RPMI8226 (cell line): ENCODE measurements at places on chromosomes 1 and 21.

GRCh38 chr1:207362962-207363860 lies 41.7 kb downstream of the CD55 start:
- no peak for DNase-seq

GRCh38 chr1:245211761-245212160 lies 57.0 kb downstream of the KIF26B start:
- DNase-seq, result no peak

DNA sequence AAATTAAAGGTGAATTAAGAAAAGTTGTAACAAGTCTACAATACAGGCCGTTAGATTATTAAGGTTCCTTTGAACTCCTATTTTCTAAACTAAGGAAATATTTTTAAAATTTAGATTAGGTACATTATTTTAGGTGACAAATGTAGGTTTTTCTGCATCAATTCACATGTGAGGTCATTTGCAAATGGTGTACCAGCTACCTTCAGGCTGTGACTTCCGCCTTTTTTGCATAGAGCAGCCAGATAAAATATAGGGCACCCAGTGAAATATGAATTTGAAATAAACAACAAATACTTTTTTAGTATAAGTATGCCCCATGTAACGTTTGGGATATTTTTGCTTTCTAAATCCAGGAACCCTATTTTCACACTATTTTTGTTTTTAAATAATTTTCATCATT lies 544.0 kb downstream of the LMO4 start:
- no peak for DNase-seq

DNA sequence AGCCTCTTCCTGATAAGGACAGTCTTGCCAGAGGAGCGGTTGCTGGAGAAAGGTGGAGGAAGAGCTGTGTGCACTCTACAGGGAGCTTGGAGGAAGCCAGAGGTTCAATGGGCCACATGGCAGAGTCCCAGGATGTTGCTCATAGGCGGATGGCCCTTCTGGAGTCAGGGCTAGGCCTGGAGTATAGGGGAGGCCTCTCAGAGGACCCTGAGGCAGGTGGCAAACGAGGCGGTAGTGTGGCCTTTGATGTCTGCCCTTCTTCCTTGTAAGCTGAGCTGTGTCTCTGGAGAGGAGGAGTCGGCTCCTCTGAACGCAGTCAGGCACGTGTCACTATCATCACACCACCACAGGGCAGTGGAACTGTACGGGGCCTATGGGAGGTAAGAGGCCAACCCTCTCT lies 8.6 kb downstream of the PKP1 start:
- no peak for DNase-seq

DNA sequence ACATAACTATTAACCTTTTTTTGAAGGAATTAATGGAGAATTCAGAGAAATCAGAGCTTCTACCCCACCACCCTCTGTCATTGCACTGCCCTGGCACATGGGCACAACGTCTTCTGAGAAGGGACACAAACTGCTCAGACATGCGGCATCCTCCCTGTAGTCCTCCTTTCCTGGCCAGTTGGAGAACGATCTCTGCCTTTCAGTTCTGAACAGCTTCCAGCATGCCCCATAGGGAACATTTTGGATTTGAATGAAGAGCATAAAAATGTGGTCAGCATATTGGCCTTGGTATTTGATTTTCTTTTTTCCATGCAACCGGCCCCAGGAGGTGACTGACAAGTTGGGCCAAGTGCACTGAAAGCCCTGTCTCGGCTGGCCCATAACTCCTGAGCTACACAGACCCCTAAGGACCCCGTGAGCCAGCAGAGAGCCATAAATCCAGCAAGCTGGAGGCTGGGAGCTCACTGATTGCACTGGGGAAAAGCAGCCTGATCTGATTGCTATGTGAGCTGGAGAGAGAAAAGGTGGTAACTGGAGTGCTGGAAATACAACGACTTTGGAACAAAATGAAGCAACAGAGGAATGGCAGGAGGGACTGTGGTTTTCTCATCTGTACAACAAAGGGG lies 10.9 kb upstream of the BLACAT1 start:
- DNase-seq, result no peak

DNA sequence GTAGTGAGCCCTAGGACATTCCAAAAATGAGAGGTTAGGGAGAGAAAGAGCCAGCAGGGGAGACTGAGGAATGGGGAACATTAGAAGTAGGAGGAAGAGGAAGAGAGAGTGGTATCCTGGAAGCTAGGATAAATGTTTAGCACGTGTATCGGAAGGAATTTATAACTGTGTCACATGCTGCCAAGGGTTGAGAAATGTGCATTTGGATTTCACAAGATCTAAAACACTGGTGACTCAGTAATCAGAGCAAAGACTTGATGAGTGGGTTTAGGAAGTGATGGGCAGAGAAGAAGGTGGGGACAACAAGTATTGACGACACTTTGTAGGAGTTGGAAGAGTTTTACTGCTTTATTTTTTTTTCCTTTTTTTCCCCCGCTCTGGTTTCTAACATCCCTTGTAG lies 193.9 kb downstream of the FMN2 start:
- DNase-seq, result no peak

DNA sequence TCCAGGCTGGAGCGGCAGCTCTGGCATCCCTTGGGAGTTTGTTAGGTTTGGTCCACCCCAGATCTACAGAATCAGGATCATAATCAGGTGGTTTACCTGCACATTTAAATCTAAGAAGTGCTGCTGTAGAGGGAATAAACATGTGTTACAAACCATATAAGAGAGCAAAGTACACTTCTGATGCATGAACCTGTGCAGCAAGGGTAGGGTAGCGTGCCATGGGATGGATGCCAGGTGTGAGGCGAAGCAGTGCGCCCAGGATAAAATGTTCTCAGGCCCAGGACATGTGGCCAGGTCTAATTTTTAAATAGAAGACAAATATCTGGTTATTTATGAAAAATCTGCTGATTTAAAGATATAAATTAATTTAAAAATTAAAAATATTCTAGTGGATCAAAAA lies 308.8 kb upstream of the USP24 start:
- DNase-seq, result no peak

- no peak for DNase-seq
Observed at GRCh38 chr1:210499956-210500355, 171.3 kb downstream of the HHAT start.

DNA sequence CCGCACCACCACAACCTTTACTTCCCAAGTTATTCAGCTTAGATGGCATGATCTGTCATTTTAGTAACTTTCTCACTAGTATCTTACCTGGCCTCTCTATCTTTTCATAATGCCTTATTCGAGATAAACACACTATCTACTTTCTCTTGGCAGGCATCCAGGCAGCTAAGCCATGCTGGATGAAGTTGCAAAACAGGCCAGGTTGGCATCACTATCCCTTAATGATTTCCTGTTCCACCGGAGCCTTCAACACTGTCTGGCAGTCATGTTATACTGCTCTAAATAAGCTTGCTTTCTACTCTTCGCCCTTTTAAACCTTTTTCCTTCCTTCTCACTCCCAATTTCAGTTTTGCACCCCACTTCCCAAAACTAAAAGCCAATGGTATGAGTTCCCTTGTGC lies 12.0 kb upstream of the KCNH1 start:
- DNase-seq, result peak; percentile 15

- no peak for DNase-seq
Observed at GRCh38 chr1:162091681-162092524, 22.4 kb downstream of the NOS1AP start.

DNA sequence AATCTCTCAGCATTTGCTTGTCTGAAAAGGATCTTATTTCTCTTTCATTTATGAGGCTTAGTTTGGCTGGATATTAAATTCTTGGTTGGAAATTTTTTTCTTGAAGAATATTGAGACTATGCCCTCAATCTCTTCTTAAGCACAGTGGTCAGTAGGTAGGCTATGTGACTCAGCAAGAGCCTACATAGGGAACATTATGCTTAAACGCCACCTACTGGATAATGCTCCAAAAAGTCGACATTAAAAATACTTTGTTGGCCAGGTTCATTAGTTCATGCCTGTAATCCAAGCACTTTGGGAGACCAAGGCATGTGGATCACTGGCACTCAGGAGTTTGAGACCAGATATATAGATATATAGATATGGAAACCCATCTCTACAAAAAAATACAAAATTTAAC lies 678.0 kb upstream of the USP24 start:
- DNase-seq, result peak; percentile 39

- no peak for DNase-seq
Observed at GRCh38 chr1:19435181-19435580, 50.2 kb downstream of the CAPZB start.

DNA sequence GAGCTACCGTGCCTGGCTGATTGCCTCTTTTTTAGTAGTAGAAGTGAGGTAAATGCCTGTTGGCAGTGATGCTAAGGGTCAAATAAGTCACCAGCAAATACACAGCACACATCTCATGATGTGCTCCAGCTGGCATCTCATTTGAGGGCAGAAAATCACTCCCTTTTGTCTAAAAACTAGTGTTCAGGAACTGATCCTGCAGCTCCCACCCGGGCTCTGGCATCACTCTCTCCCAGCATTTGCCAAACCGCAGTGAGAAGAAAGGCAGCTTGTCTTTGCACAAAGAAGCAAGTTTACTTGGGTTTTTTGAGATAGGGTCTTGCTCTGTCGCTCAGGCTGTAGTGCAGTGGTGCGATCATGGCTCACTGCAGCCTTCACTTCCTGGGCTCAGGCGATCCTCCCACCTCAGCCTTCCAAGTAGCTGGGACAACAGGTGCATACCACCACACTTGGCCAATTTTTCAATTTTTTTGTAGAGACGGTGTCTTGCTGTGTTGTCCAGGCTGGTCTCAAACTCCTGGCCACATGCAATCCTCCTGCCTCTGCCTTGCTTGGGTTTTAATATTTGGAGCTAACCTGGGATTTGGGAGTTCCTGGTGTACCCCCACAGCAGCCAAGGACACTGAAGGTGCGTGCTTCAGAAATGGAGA lies 4.1 kb downstream of the RBP7 start:
- no peak for DNase-seq

- DNase-seq, result no peak
Observed at GRCh38 chr21:44291936-44292811, 6.5 kb downstream of the AIRE start.

GRCh38 chr1:11072216-11072917 lies 12.5 kb upstream of the SRM start:
- no peak for DNase-seq

DNA sequence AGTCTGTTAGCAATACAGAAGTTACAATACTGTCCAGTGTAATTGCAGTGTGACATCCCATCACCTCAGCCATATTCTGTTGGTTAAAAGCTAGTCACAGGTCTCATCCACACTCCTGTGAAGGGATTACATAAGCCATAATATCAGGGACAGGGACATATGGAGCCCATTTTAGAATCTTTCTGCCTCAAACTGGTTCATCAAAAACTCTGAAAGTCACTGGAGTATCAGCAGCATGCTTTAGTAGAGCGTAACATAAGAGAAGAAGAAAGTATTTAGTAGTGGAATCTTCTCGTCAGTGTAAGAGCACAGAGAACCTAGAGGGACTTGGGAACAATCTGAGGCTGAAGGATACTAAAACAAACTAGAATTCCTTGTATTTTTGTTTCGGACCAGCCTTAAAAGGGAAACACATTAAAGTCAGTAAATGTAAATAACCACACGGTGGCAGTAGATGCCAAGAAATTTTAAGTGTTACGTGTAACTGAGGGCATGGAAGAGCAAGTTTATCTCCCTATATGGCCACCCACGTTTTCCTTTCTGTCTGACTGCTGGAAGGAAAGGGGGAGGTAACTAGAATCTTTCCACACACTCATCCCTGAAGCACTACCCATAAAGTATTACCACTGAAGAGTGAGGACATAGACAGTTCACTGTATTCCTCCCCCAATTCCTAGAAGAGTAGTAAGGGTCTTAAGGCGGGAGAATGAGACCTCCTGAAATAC lies 41.6 kb upstream of the AGL start:
- peak; percentile 66 for DNase-seq

DNA sequence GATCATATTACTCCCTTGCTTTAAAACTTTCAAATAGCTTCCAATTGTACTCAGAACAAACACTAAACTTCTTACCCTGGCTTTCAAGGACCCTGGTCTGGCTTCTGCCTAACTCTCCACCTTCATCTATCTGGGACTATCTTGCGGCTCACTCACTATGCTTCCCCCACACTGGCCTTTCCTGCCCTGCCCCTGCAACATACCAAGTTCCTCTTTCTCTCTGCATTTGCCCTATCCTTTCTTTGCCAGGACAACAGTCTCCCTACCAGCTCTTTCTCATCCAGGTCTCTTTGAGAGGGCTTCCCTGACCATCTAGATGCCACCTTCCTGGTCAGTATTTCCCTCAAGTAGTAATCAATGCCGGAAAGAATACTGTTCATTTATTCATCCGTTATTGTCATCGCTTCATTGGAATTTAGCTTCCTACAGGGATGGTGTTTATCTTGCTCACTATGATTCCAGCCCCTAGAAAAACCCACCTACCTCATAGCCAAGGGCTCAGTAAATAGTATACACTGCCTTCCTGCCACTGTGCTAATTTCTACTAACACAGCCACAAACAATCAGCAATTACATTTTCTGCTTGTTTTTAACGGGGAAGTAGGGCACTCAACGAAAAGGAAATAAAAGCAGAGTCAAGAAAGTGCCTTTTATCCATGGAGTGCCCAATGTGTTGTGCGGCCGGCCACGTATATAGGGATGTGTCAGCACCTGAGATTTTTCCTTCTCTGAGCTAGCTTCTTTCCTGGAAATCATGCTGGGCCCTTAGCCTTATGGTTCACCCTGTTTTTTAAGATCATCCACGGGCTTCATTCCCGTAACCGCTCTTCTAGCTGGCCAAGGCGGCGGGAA lies 521 bp upstream of the CDC7 start:
- no peak for DNase-seq

DNA sequence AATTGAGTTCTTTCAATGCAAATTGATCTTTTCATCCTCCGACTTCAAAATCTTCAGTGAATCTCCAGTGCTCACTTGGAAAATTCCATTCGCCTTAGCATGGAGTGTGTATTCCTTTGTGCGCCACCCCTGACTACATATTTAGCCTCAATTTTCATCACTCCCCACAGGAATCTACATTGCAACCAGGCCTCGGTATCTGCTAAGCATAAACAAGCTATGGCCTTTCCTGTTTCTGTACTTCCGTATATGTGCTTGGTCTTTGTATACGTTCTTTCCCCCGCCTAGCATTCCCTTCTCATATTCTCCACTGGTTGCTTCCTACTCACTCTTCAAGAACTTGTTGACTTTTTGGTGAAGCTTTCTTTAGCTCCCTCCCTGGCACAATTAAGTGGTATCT lies 470.8 kb downstream of the LMO4 start:
- no peak for DNase-seq

- no peak for DNase-seq
Observed at GRCh38 chr1:25993197-25993951, 4.5 kb downstream of the PAFAH2 start.

GRCh38 chr1:196427976-196428734 lies 180.1 kb downstream of the KCNT2 start:
- no peak for DNase-seq

DNA sequence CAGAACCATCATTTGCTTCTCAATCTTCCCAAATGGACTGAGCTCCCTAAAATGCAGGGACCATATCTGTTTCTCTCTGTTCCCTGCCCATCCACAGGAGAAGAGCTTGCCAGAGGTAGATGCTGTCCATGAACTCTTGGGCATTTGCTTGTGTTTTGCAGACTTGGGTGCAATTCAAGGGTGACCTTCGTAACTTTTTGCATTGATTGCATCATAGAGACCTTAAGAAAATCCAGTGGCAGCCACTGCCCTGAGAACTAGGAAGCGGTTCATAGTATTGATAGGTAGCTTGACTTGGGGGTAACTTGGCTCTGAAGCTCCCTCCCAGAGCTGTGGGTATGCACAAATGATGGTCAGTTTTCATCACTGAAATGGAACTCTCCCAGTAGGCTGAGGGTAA lies 34.3 kb upstream of the EDEM3 start:
- DNase-seq, result no peak

- DNase-seq, result no peak
Observed at GRCh38 chr1:31111290-31111951, 45.9 kb upstream of the PUM1 start.
